ENCODE measurements at places on chromosomes 5 and 9. TPM values are rescaled to one million over a fixed set of nuclear protein-coding genes. Genes with fewer than 3 reads are reported as not detected.

DNA sequence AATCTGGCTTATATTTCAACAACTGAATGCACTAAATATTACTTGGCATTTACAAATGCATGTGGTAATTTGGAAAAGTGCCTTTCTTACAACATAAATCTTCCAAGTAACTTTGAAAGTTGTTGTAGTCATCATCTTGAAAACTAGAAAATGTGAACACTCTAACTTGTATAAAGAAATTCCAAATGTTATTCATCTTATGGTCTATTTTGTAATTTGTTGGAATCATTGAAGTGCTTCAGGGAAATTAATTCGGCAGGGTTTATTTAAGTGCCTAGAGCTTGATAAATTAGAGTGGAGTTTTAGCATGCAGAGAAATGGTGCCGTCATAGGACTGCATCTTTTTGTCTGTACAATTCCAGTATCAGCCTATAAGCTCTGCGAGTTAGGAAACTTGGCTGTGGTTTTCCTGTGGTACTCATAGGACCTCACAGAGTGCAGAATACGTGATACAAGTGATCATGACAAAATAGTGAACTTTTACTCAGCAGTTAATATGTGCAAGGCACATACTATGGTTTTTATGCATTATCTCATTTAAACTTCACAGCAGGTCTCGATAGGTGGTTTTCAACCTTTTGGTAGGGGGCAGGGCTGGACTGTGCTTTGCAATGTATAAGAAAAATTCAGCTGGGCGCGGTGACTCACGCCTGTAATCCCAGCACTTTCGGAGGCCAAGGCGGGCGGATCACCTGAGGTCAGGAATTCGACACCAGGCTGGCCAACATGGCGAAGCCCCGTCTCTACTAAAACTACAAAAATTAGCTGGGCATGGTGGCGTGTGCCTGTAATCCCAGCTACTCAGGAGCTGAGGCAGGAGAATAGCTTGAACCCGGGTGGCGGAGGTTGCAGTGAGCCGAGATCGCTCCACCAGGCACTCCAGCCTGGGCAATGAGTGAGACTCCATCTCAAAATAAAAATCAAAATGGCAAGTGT lies 79.6 kb downstream of the RAI14 start:
- no peak for DNase-seq

GRCh38 chr9:129054163-129054851 lies 17.9 kb downstream of the MIGA2 start:
- DNase-seq, result no peak

The CCNO gene
- polyA plus RNA-seq, result not detected

The HTR1A gene
- not detected for polyA plus RNA-seq

DNA sequence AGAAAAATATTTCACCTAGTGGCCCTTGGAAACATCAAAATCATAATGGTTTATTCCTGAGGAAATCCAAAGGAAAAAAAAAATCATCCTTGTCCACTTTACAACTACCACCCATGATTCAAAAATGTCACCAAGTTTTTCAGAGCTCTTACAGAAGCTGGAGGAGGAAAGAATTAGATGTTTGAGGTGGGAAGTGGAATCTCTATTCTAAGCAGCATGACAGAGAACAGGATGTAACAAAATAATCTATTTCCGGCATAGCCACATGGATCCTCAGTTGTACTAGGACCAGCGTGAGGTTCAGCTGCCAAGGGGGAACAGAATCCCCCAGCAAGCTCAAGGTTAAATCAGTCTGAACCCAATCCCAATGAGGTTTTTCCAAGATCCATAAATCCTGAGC lies 40.2 kb downstream of the FBXW11 start:
- no peak for DNase-seq

- DNase-seq, result peak; percentile 67
Measured at GRCh38 chr9:14888272-14888671, 22.0 kb downstream of the FREM1 start.

- DNase-seq, result no peak
Measured at GRCh38 chr5:38824821-38825220, 21.0 kb upstream of the OSMR start.

The LECT2 gene
- polyA plus RNA-seq, result not detected

GRCh38 chr5:146334074-146334533 lies 4.5 kb upstream of the POU4F3 start:
- no peak for DNase-seq

The ZFP2 gene
- 0.22 TPM for polyA plus RNA-seq

The NUTM2G gene
- not detected for polyA plus RNA-seq

The FKBP15 gene
- polyA plus RNA-seq, result 11.9 TPM

The SLC9A3 gene
- polyA plus RNA-seq, result 24.1 TPM

DNA sequence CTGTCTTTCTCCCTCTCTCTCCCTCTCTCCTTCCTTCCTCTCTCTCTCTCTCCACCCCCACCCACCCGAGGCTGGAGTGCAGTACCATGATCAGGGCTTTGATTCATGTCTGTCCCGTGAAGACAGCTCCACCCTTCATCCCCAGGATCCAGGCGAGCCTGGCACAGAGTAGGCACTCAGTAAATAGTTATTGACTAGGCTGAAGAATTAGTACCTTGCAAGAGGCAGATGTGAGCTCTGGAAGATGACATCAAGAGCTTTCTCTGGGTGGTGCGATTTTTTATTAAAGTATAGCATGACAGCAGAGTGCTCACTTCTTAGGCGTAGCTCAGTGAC lies 24.0 kb upstream of the WDR38 start:
- DNase-seq, result peak; percentile 23

- no peak for DNase-seq
Measured at GRCh38 chr5:89005990-89006389, 123.0 kb upstream of the MEF2C start.

The SCGB3A2 gene
- polyA plus RNA-seq, result not detected

DNA sequence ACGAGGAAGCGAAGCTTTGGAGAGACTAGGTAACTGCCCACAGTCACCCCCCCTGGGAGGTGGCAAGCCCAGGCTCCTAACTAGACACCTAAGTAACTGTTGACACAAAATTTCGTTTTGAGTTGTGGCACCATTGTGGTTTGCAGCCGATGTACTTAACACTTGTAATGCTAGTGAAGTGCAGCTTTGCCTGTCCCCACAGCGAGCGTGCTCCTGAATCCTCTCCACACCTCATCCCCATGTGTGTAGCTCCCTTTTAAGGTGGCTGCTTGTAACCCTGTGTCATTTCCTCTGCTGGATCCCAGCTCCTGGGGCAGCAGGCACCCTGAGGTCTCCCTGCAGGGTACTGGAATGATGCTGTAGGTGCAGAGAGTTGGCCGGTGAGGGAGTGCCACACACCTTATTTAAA lies 114.9 kb downstream of the TRIO start:
- no peak for DNase-seq

The NDUFB6 gene
- polyA plus RNA-seq, result 78.7 TPM

The CTNND2 gene
- polyA plus RNA-seq, result not detected

DNA sequence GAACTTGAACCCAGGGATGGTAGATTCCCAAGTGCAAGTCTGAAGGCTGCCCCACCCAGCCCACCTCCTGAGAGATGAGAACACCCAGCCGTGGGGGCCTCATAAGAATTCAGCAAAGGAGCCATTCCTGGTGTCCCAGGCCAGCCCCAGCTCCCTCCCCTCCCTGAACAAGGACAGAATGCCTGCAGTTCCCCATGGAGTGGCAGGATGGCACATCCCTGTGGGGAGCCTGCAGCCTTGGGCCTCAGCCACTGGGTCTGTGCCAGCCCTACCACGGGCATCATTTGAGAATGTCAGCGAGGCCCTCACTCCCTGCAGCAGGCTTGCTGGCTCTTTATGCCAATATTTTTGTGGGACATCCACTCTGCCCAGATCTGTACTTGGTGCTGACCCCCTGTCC lies 36.2 kb upstream of the RAPGEF1 start:
- DNase-seq, result no peak

DNA sequence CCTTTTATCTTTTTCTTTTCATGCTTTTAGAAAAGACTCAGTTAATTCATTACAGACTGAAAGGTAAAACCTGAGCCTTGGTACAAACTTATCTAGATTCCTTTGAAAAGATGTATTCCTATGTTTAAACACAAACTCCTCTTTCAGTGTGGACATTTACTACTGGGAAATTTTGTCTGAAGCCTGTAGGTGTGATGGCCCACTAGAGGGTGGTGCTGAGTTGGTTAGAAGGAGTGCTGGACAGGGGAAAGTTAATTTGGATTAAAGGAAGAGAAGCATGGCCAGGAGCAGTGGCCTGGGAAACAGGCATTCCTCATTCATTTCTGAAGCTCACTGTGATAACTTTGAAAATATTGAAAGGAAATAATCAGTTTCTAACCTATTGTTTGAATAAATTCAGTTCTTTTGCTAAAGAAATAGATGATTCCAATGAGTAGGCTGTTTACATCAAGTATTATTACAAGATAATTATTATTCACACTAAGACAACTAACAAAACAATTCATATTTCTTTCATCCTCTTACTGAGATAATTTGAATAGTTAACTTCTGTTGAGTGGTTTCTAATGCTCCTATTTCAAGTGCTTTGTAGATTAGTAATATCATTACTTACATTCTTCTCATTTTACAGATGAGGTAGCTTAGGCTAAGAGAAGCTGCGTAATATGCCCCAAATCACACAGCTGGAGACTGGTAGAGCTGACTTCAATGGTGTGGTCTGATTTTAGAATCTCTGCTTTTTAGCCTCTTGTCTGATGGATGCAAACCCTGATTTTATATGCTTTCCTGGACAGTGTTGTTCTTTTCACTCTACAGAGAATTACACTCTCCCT lies 150.9 kb downstream of the ADGRV1 start:
- DNase-seq, result peak; percentile 37

GRCh38 chr9:114504341-114505186 lies 709 bp downstream of the WHRN start:
- DNase-seq, result peak; percentile 58

The N4BP3 gene
- 1.1 TPM for polyA plus RNA-seq

The TCF7 gene
- polyA plus RNA-seq, result 11.4 TPM

DNA sequence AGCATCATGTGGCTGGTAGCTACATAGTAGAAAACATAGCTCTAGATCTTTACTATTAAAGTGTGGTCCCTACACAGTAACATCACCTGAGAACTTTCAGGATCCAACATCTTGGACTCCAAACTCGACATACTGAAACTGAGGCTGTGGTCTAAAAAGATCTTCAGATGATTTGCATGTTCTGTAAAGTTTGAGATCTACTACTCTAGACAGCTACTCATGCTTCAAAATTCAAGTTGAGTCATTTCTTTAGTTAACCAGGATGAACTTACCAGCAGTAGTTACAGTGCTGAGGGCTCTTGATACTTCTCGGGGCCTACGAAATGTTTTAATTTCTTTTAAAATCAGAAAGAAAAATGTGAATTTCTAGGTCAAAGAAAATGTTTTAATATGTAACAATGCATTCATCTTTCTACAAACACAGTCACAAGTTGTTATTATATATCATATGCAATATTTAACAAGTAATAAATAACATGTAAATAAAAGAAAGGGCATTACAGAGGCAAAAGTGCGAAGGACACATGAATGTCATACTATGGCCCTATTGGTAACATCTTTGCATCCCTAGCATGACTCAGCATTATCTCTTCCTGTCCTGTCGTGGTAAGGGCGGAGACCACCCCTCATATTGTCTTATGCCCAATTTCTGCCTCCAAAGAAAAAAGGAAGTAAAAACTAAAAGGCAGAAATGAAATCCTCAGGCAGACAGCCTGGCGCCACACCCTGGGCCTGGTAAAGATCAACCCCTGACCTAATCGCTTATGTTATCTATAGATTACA lies 563.9 kb upstream of the TLE4 start:
- DNase-seq, result no peak

The LCP2 gene
- 2.9 TPM for polyA plus RNA-seq

The PCDHB4 gene
- polyA plus RNA-seq, result 0.96 TPM

- peak; percentile 89 for DNase-seq
Measured at GRCh38 chr5:150409638-150410523, 2.8 kb downstream of the CD74 start.

GRCh38 chr5:2399096-2399495 lies 352.4 kb downstream of the IRX2 start:
- no peak for DNase-seq

The NDUFA8 gene
- polyA plus RNA-seq, result 105 TPM

DNA sequence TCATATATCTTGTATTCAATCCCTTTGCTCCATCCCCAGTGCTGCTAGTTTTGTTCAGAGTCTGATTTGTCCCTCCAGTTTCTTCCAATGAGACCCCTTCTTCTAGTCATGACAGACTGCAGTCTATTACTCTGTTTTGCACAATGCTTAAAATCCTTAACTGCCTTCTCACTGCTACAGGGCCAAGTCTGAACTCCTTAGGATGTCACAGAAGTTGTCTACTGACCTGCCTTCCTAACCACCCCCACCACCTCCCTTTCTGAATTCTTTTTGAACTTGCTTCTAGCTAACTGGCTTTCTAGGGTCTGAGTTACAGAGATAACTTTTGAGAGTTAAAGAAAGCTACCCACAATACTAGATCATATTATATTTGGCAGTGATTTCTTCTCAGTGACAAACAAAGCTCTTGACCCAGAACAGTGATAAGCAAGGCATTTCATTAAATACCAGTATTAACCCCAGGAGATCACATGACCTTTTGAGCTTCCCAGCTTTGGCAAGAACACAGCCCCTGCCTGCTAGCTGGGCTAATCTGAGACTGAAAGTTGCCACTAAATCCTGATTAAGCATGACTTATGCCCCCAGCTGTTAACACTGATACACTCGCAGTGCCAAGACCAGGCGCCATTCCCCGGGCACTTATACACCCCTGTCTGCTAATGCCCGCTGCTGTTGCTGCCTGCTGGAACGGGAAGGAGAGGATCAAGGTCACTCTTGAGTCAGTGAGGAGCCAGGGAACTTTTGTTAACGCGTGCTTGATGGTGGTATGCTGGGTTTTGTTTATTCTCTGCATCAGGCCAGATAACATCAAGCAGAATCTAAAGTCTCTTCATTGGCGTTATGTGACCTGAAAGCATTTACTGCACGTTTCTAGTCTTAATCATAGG lies 36.4 kb upstream of the ADAMTSL1 start:
- peak; percentile 54 for DNase-seq

The AFAP1L1 gene
- polyA plus RNA-seq, result 8.5 TPM

- DNase-seq, result no peak
Measured at GRCh38 chr5:133913413-133914155, 54.8 kb downstream of the C5orf15 start.

GRCh38 chr5:91266184-91266705 lies 116.9 kb downstream of the ARRDC3 start:
- DNase-seq, result peak; percentile 13

GRCh38 chr9:32387256-32387655 lies 2.8 kb downstream of the ACO1 start:
- no peak for DNase-seq

The ARSI gene
- 0.40 TPM for polyA plus RNA-seq

The ARID3C gene
- not detected for polyA plus RNA-seq

- no peak for DNase-seq
Measured at GRCh38 chr5:14337593-14337992, 194.5 kb downstream of the TRIO start.
